ENCODE measurements at places on chromosomes 5 and 9. TPM values are rescaled to one million over a fixed set of nuclear protein-coding genes. Genes with fewer than 3 reads are reported as not detected.

Gene SPATA31A1
- not detected for total RNA-seq

DNA sequence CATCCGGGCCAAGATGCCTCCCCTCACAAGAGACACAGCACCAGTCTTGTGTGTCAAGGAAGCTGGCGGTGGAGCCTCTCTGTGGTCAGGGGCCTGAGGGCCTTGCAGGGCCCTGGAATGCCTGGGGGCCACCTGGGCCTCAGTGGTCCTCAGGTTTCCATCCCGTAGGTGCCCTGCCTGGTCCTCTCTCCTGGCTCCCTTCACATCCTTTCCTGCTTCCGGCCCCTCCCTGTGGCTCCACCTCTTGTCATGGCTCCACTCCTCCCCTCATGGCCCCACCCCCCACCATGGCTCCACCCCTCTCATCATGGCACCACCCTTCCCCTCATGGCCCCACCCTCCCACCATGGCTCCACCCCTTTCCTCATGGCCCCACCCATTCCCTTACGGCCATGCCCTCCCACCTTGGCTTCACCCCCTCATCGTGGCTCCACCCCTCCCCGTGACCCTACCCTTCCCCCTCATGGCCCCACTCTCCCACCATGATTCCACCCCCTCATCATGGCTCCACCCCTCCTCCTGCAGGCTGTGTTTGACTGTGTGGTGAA, 175.8 kb downstream of the CACNA1B start:
- H3K27ac ChIP-seq: no peak overlapping the region
- H3K36me3 ChIP-seq: no peaks in the 10 kb centered on the region
- DNase-seq: no peak
- H3K27me3 ChIP-seq: peaks cover 7% of the 10 kb centered on the region
- H3K4me3 ChIP-seq: no peak overlapping the region

DNA sequence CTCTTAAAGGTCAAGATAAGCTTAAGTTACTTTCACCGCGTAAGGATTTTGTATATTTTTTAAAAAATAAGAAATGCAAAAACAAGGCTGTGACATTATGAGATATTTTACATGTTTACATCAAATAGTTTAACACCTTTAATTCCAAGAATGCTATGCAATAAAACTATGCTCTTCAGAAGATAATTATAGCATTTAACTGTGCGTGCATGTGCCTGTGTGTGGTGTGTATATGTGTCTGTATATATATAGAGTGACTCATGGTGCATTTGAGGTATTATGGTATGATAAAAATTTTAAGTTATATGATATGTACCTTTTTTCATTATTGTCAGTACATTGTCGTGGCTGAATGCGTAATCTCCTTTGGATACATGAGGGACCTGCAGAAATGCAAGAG, 539.3 kb downstream of the PDE4D start:
- DNase-seq: no peak
- peaks cover 12% of the 10 kb centered on the region for H3K27me3 ChIP-seq
- H3K4me3 ChIP-seq: no peak overlapping the region
- no peak overlapping the region for H3K27ac ChIP-seq

DNA sequence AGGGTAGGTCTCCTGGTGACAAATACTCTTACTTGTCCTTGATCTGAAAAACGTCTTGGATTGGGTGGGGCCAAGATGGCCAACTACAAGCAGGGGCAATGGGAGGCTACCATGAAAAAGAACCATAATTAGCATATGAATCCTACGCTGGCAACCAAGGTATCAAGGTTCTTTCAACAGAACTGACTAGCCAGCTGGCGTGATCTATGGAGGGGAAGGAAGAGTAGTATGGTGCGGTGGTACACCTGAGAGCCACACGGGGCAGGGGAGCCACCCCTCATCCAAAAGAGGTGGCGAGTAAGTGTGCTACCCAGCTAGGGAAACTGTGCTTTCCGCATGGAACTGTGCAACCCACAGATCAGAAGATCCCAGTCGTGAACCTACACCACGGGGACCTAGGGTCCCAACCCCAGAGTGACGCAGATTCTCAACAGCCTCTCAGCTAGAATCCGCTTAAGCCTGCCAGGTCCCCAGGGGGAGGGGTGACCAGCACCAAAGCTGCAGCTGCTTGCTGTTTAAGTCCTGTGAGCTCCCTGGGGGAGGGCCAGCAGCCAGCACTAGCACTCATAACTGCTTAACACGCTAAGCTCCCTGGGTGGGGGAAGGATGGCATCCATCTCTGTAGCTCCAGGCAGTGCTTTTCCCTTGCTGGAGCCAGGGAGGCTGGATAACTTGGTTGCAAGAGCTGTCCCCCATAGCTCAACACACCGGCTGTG, 334.8 kb downstream of the FBXL17 start:
- H3K27ac ChIP-seq: no peak overlapping the region
- no peak for DNase-seq

DNA sequence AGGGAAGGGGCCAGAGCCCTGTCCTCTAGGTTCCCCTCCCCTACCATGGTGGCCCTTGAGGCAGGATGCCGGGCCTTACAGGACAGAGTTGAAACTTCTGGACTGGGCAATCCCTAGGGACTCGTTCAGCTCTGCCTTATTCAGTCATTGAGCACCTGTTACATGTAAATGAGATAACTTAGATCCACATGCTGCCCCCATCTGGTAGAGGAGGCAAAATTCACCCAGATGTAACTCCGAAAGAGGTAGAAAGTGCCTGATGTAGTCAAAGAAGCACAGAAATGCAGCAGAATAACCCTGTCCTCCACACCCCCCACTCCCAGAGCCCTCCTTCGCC, 1.5 kb downstream of the GGTA1 start:
- H3K27ac ChIP-seq: no peak overlapping the region
- H3K27me3 ChIP-seq: peaks cover 67% of the 10 kb centered on the region

Data from activated T-cell treated with anti-CD3 and anti-CD28 coated beads, Interleukin-2, amount 50 U/mL, for 72 hours (primary cell).